ENCODE measurements at places on chromosomes 6 and 20.

DNA sequence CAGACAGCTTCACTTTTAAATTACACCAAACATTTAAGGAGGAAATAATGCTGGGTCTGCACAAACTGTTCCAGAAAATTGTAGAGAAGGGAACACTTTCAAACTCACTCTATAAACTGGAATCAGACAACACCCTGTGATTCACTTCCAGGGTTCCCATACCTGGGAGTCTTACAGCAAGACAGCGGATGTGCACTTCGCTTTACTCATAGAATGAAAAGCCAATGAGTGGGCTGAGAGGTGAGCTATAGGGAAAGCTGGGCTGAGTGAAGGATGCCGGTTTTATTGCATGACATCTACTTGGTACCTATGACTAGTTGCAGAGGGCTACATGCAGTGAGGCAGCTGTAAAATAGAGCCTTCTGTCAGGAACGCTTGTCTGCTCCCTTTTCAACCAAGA lies 152.1 kb downstream of the FNDC1 start:
- DNase-seq, result no peak

DNA sequence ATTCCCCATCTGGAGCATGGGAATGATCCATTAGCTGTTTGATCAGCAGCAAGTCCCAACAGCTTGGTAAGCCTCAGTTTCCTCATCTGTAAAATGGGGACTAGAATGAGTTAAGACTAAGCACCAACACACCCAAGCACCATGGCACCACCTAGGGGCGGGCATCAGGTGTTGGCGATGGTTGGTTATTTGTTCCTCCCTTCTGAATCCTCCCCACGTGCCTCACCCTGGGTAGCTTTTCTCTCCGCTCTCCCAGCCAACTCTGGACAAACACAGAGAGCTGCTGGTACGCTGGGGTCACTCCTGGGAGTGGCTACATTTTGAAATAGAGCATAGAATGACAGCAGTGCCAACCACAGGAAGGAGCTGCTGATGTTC lies 13.3 kb upstream of the ITPR3 start:
- DNase-seq, result peak; percentile 37

DNA sequence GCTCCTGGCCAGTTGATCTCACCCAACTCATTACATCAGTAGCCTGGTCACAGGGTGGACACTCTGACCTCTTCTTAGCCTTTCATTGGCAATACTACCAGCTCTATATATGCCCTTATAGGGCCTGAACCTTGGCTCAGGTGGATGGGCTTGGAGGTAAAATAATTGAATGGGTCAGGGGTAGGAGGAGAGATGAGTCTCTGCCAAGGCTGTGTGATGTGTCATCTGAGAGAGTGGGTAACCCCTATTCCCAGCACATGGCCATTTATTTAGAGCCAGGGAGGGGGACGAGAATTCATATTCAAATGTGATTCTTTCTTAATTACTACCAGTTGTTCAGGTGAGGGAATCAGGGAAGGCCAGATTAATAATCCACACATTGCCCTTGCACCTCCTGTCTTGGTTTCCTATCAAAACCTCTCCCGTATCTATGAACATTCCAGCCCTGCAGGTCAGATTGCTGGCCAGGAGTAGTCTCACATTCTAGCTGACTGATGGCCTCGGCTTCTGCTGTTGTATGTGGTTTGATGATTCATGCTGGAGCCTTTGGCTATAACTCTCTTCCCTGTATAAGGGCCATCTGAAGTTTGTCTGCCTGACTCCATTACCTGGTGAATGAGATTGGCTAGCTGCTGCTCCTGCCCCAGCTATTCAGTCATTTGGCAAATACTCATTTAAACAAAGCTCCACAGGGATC lies 13.4 kb downstream of the C20orf173 start:
- peak; percentile 95 for DNase-seq

- DNase-seq, result no peak
These were observed 43.2 kb downstream of the KHDC1L start for GRCh38 chr6:73182021-73182607.

DNA sequence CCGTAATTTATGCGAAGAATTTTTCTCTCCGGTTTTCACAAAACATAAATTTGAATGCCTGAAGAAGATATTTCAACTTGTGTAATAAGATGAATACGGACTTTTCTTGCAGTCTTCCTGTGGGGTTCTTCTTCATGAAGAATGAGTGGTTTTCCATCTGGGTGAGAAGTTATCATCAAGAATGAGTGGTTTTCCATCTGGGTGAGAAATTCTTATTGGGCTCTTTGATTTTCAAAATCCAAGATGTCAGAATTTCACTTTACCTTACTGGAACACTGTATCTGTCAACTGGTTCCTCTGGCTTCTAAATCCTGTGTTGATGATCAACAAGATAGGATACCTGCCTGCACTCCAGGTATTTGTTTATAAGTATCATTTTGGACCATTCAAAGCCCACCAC lies 160.1 kb upstream of the C6orf118 start:
- no peak for DNase-seq

DNA sequence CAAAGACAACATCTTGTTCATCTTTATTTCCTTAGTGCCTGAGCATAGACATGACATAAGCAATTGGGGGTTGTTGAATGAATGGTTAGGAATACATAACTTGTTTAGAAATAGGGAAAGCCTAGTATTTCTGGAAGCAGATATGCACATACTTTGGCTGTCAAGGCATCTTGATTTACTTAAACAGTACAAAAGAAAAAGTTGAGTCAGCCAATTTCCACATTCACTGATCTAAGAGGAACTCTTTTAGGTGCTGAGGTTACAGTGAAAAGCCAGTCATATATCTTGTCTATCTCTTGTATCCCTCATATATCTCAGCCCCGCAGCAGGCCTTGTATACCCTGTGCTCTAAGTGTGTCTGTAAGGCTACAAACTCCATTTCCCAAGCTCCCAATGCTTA lies 11.6 kb downstream of the ZKSCAN4 start:
- DNase-seq, result no peak

DNA sequence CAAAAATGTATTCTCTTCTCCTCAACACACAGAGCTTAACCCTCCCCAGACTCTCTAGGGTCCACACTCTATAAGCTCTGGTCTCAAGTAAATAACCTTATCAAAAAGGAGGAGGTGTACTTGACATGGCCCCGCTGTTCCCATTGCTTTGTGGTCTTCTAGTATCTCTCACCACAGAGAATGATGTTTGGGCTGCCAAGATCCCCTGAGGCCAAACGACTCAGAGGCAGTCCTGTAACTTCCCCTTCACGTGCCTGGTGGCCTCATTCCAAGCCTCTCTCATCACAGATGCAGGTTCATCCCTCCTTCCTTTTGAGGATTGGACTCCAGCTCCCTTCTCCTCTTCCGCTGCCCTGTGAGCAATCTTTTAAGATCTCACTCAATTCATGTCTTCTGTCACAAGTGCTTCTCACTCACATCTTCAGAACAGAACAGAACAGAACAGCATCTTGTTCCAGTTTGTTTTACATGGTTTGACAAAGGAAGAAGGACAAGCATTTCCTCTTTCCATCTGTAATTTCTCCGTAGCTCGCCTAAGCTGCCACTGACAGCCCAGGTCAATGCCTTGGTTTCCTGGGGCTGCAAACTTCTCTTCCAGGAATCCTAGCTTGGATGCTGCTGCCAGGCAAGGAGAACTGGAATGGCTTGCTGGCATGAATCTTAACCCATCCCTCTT lies 541.5 kb downstream of the CD83 start:
- DNase-seq, result peak; percentile 94

- DNase-seq, result no peak
These were observed 20.6 kb upstream of the ZBTB24 start for GRCh38 chr6:109503327-109504224.

- DNase-seq, result no peak
These were observed 34.7 kb downstream of the GHRH start for GRCh38 chr20:37226889-37227288.

- no peak for DNase-seq
These were observed 349.9 kb downstream of the ARHGAP18 start for GRCh38 chr6:129359811-129360681.

- no peak for DNase-seq
These were observed 84.5 kb upstream of the RALGAPA2 start for GRCh38 chr20:20796766-20797440.

DNA sequence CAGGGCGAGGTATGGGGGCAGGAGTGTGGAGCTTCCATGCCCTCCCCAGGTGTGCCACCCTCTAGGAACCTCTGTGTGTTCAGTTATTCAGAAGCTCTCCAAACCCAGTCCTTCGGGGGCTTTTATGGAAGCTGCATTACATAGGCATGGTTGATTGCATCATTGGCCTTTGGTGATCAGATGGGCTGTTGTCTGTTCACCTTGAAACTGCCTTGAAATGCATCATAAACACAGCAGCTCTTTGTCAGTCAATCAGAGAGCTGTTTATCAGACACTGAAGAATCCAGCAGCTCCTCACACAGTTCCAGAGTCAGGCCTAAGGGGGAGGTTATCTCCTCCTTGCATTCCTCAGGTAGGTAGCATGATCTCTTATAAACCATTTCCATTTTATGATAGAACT lies 62.4 kb downstream of the E2F3 start:
- DNase-seq, result no peak

DNA sequence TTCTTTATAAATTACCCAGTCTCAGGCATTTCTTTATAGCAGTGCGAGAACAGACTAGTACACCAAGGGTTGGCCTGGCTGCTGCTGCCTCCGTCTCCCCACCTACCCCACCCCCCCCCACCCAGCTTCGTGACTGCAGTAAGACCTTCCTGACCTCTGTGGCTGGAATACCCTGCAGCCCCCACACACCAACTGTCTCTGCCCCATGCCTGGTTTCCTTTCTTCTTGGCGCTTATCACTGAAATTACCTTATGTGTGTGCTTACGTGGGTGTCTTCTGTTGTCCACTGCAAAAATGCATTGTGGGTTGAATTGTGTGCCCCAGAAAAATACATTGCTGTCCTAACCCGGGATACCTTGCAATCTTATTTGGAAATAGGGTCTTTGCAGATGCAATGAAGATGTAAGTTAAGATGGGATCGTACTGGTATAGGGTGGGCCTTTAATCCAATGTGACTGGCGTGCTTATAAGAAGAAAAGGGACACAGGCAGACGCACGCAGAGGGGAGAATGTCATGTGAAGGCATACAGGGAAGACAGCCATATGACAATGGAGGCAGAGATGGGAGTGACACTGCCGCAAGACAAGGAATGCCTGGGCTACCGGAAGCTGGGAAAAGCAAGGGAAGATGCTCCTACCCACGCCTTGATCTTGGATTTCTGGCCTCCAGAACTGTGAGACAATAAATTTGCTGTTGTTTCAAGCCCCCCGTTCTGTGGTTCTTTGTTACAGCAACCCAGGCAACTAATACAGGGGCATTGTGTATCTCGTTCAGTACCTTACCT lies 15.4 kb downstream of the SYNJ2 start:
- no peak for DNase-seq

DNA sequence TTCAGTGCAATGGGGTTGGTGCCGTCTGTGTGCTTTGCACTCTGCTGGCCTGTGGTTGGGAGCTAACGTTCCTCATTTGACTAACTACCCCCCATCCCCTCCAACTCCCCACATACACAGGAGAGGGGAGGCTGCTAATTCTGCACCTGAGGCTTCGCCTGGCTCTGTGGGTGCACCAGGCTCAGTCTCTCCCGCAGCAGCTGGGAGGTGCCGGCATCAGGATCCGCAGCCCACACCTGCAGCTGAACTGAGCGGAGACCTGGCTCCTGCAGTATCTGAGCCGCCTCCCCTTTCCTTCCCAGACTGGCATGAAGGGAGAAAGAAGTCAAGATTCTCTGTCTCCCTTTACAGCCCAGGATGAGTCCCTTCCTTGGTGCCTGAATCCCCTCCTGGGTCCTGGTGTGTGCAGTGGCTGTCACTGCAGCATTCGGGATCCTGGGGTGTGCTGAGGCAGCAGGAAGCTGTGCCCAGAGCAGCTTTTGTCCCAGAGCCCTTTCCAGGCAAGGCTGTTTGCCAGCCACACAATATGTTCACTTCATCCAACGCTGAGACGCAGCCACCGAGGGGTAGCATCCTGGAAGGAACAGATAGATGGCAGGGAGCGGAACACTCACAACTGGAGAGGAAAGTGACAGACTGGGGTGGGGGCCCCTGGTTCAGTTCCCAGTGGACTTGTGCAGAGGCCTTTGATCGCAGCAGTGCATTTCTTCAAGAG lies 70.2 kb downstream of the CDH4 start:
- no peak for DNase-seq

- peak; percentile 83 for DNase-seq
These were observed 536.0 kb downstream of the BCKDHB start for GRCh38 chr6:80642452-80642851.

DNA sequence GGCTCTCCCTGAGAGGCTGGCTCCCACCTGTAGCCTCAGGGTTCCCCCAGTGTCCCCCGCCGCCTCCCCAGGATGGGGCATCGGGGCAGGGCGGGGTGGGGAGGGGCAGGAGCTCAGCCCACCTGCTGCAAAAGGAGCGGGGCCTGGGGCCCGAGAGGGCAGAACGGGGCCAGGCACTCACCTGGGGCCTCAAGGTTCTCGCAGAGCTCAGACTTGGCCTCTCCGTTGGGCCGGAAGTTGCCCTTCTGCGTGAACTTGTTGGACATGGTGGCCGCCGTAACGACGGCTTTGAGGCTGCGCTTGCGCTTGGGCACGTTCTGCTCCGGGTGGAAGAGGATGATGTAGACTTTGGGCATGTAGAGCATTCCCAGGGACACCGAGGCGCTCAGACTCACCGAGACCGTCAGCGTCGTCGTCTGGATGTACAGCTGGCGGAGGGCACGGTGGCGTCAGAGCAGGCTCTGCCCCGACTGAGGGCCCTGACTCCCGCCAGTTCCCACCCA lies 117.9 kb downstream of the GRM4 start:
- no peak for DNase-seq

DNA sequence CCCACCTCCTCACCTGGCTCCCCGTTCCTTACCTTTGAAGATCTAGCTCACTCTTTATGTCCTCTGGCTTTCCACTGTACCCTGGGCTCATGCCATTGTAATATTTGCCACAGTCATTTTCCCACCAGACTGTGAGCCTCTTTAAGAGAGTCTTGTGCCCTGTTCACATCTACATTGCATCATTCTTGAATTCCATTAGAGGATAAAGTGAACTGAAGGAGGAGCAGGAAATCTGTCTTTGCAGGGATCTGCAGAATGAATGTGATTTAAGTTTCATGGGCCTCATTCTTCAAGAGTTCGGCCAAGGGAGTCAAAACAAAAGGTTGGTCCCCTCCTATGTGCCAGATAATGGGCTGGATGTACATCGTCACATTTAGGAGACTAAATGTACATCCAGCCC lies 272.6 kb upstream of the CITED2 start:
- no peak for DNase-seq

DNA sequence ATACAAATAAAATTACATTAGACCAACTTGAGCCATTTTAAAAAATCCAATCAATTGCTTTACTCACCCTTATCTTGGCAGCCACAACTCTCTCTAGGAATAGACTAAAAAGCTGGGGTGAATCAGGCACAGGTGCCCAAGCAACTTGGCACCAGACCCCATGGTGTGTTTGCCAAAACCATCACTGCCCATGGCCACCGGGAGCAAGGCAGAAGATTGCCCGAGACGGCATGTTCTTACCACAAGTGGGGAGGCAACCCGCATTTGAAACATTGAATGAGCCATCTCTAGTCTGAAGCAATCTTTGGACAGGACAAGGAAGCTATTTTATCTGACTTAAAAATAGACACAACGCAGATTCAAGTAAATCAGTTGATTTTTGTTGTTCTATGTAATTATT lies 69.0 kb downstream of the SMLR1 start:
- no peak for DNase-seq
